ENCODE measurements at places on chromosomes 2 and 18.

DNA sequence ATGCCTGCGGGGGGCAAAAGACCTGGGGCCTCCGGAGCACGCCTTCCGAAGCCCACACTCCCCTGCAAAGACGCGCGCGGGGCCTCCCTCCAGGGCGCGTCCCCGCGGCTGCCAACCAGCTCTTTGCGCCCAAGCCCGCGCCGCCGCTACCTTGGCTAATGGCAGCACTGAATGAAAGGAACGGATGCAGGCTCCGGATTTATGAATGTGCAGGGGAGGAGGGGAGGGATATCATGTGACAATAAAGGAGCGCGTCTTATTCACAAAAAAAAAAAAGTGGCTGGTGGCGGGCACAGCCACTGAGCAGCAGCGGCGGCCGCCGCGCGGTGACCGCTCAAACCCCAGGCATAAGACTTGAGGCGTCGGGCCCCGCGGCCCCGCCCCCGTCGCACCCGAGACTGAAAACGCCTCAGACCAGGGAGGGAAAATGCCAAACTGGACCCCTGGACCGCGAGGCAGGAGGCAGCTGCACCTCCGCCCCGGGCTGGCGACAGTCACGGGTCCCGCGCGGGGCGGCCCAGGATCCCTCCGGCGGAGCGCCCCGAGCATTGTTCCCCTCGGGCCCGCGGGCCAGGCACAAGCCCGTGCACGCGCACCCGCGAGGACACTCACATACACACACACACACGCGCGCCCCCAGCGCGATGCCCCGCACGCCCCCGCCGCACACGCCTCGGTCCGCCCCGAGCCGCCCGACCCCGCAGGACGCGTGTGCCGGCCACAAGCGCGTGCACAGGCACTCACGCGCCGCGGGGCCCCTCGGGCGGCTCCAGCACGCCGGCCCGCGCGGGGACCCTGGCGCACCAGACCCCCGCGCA lies 1.6 kb downstream of the SPRED2 start:
- DNase-seq, result peak; percentile 91

- no peak for DNase-seq
Observed at GRCh38 chr18:25250474-25250851, 101.5 kb downstream of the ZNF521 start.

GRCh38 chr18:58601468-58602266 lies 27.2 kb downstream of the ALPK2 start:
- no peak for DNase-seq

DNA sequence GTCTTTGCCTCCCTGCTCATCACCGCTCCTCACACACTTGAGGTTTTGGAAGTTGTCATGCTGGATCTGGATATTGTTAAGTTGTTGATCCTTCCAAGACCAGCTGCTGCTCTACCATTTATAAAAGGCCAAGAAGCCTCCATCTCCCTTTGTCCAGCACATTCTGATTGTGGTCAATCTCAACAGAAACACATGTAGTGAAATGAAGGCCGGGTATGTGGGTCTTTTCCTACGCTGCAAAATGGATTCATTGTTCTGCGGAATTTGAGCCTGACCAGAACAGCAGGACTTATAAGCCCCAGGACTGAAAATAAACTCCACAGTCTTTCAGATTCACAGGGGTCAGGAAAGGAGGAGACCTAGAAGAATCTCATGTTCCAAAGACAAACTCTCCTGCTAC lies 238.4 kb downstream of the CMPK2 start:
- no peak for DNase-seq

All from brain (organoid and tissue), 16 donors.